Globus pallidus (tissue), 1 donor: ENCODE measurements at places on chromosomes 5 and 9.

- DNase-seq = no peak
Observed at GRCh38 chr9:69755205-69755604, 4.6 kb downstream of the PTAR1 start.

DNA sequence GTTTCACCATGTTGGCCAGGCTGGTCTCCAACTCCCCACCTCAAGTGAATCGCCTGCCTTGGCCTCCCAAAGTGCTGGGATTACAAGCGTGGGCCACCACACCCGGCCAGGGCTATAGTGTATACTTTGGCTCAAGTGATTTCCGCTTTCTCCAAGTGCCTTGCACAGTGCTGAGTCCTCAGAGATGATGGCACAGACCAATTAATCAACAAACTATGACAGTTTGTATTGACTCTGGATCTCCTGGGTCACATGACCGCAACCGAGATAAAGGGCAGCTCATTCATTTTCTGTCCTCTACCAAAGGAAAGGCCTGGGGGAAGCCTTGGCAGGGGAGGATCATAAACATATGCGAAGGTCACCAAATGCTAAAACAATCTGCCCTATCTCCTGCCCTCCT, 11.4 kb upstream of the LARP1 start:
- no peak for DNase-seq

DNA sequence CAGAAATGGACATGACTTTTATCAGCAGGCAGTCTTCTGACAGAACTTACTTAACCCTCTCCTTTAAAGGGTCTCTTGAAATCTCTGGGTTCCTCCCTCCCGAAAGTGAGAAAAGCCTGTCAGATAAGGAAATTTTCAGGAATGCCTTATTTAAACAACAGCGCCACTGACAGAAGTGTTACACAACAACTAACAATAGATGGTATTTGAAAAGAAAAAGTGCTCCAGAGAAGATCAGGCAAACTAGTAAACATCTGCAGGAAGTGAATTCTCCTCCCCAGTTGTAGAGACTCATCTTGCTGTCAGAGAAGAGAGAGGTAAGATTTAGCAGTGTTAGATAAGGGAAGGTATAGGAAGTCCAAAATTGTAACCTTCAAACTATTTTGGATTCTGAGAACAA, 107.2 kb upstream of the NFIL3 start:
- no peak for DNase-seq

DNA sequence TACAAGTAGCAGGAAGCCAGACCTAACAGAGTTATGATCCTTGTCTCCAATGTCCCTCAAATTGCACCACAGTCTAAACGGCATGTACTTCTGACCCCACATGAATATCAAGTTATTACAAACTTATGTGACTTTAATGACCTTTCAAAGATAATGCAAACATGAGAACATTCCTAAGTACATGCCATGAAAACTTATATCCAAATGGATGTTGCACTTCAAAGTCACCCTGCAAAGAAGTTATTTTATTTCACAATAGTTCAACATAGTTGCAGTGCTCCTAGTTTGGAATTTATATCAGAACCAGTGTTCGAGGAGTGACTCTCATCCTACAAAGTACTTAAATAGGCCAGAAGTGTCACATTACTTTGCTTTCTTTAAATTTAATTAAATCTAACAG, 41.2 kb upstream of the ITGA1 start:
- no peak for DNase-seq

DNA sequence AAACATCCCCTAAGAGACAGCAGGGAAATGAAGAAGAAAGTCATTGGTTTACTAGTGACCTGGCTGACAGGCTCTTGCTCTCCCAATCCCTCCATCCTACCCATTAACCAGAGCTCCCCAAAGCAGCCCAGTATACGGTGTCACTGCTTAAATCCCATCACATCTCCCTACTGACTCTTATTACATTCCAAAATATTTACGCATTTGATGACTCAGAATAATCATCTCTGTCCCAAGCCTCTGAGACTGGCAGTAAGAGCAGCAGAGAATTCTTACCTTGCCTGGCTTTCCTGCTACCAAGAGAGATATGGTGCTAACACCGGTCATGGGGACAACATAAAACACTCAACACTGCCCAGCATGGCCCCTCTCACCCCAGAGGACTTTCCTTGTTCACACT, 20.2 kb upstream of the WHRN start:
- DNase-seq = no peak

DNA sequence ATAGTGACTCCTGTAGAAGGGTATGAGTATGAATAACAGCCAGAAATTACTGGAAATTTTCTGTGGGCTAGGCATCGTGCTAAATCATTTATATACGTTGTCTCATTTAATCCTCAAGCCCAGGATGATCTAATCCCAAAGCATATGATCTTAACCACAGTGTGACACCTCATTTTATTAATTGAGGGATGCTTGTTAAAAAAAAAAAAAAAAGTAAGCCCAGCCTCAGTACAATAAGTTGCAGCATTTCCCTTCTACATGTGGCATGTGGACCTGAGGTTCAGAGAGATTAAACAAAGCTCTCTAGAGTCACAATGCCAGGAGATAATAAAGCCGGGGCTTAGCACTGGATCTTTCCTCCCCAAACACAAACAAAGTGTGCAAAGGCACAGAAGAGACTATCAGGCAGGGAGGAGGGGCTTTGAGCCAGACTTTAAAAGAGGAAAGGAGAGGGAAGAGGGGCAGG, 49.5 kb downstream of the KLF4 start:
- no peak for DNase-seq

- no peak for DNase-seq
Observed at GRCh38 chr5:52709167-52709925, 78.4 kb upstream of the ITGA1 start.

- peak; percentile 13 for DNase-seq
Observed at GRCh38 chr5:17732351-17732923, 98.2 kb downstream of the TAF11L14 start.

- DNase-seq = no peak
Observed at GRCh38 chr5:148976569-148977381, 86.1 kb downstream of the SH3TC2 start.

- DNase-seq = no peak
Observed at GRCh38 chr9:87834357-87834756, 48.3 kb upstream of the SPATA31E1 start.

DNA sequence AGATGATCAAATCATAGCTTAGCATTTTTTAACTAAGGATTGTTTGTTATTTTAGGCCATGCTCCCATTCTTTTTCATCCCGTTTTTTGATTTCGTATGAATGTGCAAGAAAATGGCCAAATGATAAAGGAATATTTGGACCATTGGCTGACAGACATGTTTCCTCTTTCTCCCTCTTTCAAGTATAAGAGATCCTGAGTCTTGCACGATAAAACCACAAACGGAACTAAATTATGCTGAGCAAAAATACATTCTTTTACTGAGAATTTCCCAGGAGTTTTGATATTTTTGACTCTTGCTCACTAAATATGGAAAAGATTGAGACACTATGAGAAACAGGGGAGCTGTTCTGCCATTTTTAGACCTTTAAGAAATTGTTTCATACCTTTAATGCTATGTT, 90.4 kb upstream of the KLF9 start:
- DNase-seq = no peak

GRCh38 chr5:11346336-11346735, 557.9 kb downstream of the CTNND2 start:
- no peak for DNase-seq

- DNase-seq = no peak
Observed at GRCh38 chr5:150461231-150461630, 11.7 kb upstream of the RPS14 start.

DNA sequence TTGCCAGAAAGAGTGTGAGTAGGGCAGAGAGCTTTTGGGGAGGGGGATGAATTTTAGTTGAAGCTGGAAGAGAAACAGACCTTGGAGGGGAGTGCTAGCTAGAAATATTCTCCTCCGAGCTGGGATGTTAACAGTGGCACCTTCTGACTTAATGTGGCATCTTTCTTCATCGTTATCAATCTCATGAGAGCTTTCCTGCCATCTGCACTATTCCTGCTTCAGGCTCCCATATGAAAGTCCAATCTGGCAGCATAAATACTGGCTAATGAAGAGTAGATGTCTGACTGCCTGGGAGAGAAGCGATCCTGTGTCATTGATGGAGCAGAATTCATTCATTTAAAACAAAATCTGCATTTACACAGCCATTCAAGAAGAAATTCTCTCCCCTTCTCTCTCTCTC, 284.5 kb downstream of the TMEM38B start:
- DNase-seq = no peak

GRCh38 chr9:111036946-111037345, 1.3 kb downstream of the LPAR1 start:
- peak; percentile 46 for DNase-seq

- no peak for DNase-seq
Observed at GRCh38 chr5:125311743-125312142, 565.3 kb upstream of the ZNF608 start.

DNA sequence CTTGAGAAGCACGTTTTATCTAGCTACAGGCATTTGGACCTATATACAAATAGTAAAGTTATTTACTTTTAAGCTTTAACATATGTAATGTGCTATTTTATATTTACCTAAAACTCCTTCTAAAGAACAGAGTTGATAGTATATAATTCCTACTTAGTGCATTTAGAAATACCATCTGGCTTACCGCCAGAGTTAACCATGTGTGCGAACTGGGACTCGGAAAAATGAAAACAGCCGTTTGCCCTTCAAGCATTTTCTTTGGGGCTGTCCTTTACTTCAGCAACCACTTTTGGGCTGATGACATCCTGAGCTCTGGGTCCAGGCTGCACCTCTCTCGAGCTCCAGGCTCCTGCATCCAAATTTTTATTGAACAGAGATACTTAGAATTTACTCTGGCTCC, 21.9 kb upstream of the DHFR start:
- no peak for DNase-seq

DNA sequence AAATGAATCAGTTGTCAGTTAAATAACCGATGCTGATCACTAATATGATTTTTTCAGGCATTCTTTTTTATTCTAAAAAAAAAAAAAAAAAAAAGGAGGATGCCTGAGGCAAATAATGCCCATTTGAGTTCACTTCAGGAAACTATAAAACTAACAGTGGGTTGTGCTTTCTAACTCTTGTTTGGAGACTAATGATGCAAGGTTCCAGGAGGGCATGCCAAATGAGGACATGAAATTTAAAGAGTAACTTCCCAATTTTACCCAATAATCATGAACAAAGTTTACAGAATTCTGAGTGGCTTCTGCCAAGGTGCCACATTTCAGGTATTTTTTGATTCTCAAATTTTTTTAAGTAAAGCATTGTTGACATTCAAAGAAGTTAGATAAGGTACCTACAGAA, 41.0 kb downstream of the CEP120 start:
- DNase-seq = no peak
